ENCODE measurements at places on chromosomes 1 and 21. TPM values are rescaled to one million over a fixed set of nuclear protein-coding genes. Genes with fewer than 3 reads are reported as not detected.

RNF115 gene
- total RNA-seq = 15.2 TPM

IPO13 gene
- 18.5 TPM for total RNA-seq

IFT25 gene
- total RNA-seq = 50.3 TPM

NIBAN1 gene
- total RNA-seq = 43.2 TPM

RSPH1 gene
- total RNA-seq = not detected

PDE4B gene
- total RNA-seq = 33.8 TPM

PLA2G2F gene
- not detected for total RNA-seq

CDKN2C gene
- 7.7 TPM for total RNA-seq

OR14I1 gene
- total RNA-seq = not detected

HSPG2 gene
- total RNA-seq = 1.2 TPM

F5 gene
- 6.1 TPM for total RNA-seq

IL24 gene
- total RNA-seq = not detected

NBPF10 gene
- total RNA-seq = 2.1 TPM

Measured in CD4-positive, alpha-beta memory T cell (primary cell).